ENCODE measurements at places on chromosomes 5 and 9. TPM values are rescaled to one million over a fixed set of nuclear protein-coding genes. Genes with fewer than 3 reads are reported as not detected.

C5orf52 gene
- polyA plus RNA-seq = 0.87 TPM

TSLP gene
- polyA plus RNA-seq = 0.19 TPM

- no peaks in the 10 kb centered on the region for H3K36me3 ChIP-seq
- no peaks in the 10 kb centered on the region for H3K4me1 ChIP-seq
- H3K27me3 ChIP-seq = no peaks in the 10 kb centered on the region
- H3K27ac ChIP-seq = no peak overlapping the region
- H3K4me3 ChIP-seq = no peak overlapping the region
- DNase-seq = no peak
Observed at GRCh38 chr9:14941501-14942405, 31.5 kb upstream of the FREM1 start.

DNA sequence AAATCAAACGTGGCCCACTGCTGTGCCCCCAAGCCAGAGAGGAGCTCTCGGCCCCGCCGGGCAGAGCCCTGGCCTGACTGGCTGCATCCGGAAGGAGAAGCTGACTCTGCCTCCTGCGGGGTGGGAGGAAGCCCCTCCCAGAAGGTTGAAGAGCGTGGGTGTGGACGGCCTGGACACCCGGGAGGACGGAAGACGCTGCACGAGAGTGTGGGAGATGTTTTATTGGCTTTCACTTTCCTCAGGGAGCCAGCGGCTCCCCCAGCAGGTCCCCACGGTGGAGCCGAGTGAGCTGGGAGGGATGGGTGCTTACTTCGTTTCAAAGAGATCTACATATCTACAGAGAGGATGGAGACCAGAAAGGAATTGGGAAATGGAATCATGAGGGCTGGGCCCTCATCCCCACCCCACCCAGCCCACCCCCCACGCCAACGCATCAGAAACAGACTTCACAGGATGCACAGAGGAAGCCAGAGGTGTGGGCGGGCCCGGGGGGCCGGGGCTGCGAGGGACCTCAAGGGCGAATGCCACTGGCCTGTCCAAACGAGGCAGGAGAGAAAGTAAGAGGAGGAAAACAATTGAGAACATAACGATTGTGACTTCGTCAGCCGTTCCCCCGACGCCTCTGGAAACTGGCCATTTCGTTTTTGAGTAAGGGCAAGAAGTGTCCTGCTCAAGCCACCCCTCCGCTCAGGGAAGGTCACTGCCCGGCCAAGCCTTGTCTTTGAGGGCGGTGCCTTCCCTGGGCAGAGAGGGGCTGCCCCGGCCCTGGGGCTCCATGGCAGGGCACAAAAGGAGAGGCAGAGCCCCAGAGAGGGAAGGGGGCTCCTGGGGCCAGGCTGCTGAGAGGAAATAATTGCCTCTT, 32.1 kb downstream of the FAM163B start:
- H3K27ac ChIP-seq = no peak overlapping the region
- peaks cover 22% of the 10 kb centered on the region for H3K27me3 ChIP-seq
- no peaks in the 10 kb centered on the region for H3K4me1 ChIP-seq
- H3K4me3 ChIP-seq = no peak overlapping the region
- no peaks in the 10 kb centered on the region for H3K36me3 ChIP-seq
- DNase-seq = no peak
